T-helper 2 cell treated with Interferon-gamma antibody and Interleukin-4, amounts not matched to agents 5 μg/mL and 100 μg/mL, for 36 hours (primary cell): ENCODE measurements at places on chromosomes 4 and X.

DNA sequence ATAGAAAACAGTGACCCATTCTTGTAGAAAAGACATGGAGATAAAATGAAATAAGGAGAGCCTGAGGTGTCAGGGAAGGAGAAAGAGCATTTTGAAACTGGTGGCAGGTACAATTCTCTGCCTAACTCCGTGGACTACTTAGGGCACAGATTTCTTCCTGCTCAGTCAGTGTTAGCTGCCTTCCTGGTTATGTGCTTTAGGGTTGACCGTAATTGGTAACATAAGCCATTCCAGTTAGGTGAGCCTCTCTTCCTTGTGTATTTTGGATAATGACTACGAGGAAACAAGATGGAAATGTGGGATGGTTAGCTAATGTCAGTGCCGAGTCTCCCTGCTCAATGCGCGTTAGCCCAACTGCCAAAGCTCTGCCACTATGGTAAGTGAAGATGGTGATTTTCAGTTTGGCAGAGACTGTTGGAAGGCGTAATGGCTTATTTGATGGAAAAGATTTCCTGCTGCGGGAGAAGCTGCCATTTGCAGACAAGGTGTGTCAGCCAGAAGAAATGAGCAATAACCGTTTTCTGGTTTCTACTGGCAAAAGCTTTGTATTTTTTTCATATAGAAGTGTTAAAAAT is 174.1 kb downstream of the CBR4 start:
- H3K4me1 ChIP-seq: peaks cover 37% of the 10 kb centered on the region
- no peak for DNase-seq
- H3K27me3 ChIP-seq: peaks cover 35% of the 10 kb centered on the region
- H3K27ac ChIP-seq: no peak overlapping the region
- H3K36me3 ChIP-seq: peaks cover 1% of the 10 kb centered on the region
- no peak overlapping the region for H3K4me3 ChIP-seq

DNA sequence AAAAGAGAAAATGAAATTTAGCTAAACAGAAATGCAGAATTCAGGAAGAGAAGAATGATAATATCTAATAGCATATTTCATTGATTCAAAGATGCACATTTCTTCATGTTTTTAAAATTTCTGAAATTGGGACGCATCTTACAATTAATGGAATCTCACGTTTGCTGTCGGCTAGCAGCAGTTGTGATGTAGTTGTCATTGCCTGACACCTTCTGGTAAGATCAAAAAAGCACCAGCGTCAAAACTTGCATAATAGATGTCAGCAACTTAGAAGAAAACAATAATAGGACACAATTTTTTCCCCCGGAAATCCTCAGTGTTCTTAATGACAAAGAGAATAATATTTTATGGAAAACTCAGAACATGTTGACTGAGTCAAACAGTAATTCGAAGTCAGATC is 29.8 kb upstream of the SLC7A3 start:
- no peak overlapping the region for H3K27ac ChIP-seq
- no peaks in the 10 kb centered on the region for H3K4me1 ChIP-seq
- H3K36me3 ChIP-seq: no peaks in the 10 kb centered on the region

GRCh38 chr4:159137176-159137575 is 34.3 kb downstream of the RAPGEF2 start:
- no peaks in the 10 kb centered on the region for H3K27me3 ChIP-seq
- H3K36me3 ChIP-seq: no peaks in the 10 kb centered on the region

DNA sequence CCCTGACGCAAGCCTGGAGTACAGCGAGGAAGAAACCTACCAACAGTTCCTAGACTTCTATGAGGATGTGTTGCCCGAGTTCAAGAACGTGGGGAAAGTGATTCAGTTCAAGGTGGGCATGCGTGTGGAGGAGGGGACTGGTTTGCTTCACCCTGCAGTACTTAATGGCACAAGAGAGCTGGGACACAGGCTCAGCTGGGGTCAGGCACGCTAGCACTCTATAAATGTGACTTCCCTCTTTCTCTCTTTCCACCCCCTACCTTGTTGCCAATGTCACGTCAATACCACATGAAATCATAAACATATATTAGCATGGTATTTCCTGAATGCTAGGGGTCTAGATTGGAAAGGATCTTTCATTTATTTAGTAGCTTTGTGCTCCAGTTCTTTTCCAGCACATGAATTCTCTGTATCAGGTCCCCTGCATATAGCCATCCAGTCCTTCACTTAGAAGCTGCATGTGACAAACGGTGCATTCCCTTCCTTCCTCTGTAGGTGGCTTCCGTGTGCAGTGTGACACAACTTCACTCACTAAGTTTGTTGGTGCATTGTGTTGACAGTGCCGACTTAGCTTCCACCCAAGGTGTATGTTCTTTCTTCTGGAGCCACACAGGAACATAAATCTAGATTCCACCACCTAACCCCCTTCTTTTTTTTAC is 25.6 kb downstream of the ZRSR2 start:
- H3K27me3 ChIP-seq: no peaks in the 10 kb centered on the region
- peak overlapping the region; percentile 36 for H3K4me3 ChIP-seq

DNA sequence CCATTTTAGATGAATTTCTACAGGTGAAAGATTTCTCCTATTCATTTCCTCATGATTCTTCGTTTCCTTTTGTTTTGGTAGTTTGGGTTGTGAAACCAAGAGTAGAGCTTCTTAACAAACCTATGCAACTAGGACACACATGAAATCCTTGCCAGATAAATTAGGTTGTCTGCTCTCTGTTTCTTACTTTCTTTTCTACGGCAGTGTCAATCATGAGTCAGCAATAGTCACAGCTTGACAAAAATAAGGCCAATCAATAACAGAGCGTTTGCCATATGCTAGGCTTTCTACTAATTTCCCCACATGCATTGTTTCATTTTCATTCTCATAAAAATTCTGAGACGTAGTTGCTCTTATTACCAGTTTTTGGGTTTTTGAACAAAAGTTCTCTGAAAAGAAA is 20.3 kb downstream of the CLRN2 start:
- DNase-seq: no peak
- H3K4me3 ChIP-seq: no peak overlapping the region
- H3K27ac ChIP-seq: no peak overlapping the region
- H3K36me3 ChIP-seq: no peaks in the 10 kb centered on the region
- H3K4me1 ChIP-seq: peaks cover 4% of the 10 kb centered on the region
- peaks cover 7% of the 10 kb centered on the region for H3K27me3 ChIP-seq

- no peaks in the 10 kb centered on the region for H3K36me3 ChIP-seq
- H3K4me3 ChIP-seq: no peak overlapping the region
- H3K4me1 ChIP-seq: peaks cover 2% of the 10 kb centered on the region
- DNase-seq: peak; percentile 10
- no peaks in the 10 kb centered on the region for H3K27me3 ChIP-seq
Observed at GRCh38 chrX:48083212-48083611, 11.8 kb upstream of the ZNF630 start.

- H3K36me3 ChIP-seq: no peaks in the 10 kb centered on the region
- H3K27me3 ChIP-seq: no peaks in the 10 kb centered on the region
- no peak overlapping the region for H3K4me3 ChIP-seq
- DNase-seq: no peak
Observed at GRCh38 chr4:180310616-180311015, 1932.6 kb upstream of the TENM3 start.

DNA sequence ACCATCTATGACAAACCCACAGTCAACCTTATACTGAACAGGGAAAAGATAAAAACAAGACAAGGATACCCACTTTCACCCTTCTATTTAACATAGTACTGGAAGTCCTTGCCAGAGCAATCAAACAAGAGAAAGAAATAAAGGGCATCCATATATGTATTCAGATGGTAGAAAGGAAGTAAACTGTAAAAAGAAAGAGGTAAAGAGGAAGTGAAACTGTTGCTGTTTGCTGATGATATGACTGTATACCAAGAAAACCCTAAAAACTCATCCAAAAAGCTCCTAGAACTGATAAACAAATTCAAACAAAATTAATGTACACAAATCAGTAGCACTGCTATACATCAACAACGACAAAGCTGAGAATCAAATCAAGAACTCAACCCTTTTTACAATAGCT is 538.7 kb upstream of the PABPC4L start:
- no peaks in the 10 kb centered on the region for H3K27me3 ChIP-seq
- no peak for DNase-seq
- H3K4me1 ChIP-seq: no peaks in the 10 kb centered on the region
- H3K36me3 ChIP-seq: no peaks in the 10 kb centered on the region
- H3K4me3 ChIP-seq: no peak overlapping the region

DNA sequence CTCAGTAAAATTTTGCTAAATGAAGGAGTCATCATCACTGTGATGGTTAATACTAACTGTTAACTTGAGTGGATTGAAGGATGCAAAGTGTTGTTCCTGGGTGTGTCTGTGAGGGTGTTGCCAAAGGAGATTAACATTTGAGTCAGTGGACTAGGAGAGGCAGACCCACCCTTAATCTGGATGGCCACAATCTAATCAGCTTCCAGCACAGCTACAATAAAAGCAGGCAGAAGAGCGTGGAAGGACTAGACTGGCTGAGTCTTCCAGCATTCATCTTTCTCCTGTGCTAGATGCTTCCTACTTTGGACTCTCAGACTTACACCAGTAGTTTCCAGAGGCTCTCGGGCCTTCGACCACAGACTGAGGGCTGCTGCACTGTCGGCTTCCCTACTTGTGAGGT is 21.3 kb upstream of the WDR44 start:
- no peak for DNase-seq
- H3K27ac ChIP-seq: no peak overlapping the region
- H3K4me1 ChIP-seq: no peaks in the 10 kb centered on the region
- no peak overlapping the region for H3K4me3 ChIP-seq

GRCh38 chrX:65690057-65690855 is 22.8 kb downstream of the MSN start:
- H3K4me1 ChIP-seq: peaks cover 58% of the 10 kb centered on the region
- DNase-seq: no peak
- peak overlapping the region; percentile 42 for H3K27ac ChIP-seq
- H3K4me3 ChIP-seq: peak overlapping the region; percentile 38
- H3K36me3 ChIP-seq: peaks cover 48% of the 10 kb centered on the region
- H3K27me3 ChIP-seq: no peaks in the 10 kb centered on the region

GRCh38 chrX:140765043-140765784 is 55.7 kb downstream of the LINC00632 start:
- H3K4me1 ChIP-seq: peaks cover 4% of the 10 kb centered on the region
- peaks cover 15% of the 10 kb centered on the region for H3K27me3 ChIP-seq
- H3K27ac ChIP-seq: no peak overlapping the region
- no peaks in the 10 kb centered on the region for H3K36me3 ChIP-seq

GRCh38 chrX:110703641-110704040 is 92.0 kb downstream of the CHRDL1 start:
- H3K4me1 ChIP-seq: no peaks in the 10 kb centered on the region
- H3K27me3 ChIP-seq: no peaks in the 10 kb centered on the region

DNA sequence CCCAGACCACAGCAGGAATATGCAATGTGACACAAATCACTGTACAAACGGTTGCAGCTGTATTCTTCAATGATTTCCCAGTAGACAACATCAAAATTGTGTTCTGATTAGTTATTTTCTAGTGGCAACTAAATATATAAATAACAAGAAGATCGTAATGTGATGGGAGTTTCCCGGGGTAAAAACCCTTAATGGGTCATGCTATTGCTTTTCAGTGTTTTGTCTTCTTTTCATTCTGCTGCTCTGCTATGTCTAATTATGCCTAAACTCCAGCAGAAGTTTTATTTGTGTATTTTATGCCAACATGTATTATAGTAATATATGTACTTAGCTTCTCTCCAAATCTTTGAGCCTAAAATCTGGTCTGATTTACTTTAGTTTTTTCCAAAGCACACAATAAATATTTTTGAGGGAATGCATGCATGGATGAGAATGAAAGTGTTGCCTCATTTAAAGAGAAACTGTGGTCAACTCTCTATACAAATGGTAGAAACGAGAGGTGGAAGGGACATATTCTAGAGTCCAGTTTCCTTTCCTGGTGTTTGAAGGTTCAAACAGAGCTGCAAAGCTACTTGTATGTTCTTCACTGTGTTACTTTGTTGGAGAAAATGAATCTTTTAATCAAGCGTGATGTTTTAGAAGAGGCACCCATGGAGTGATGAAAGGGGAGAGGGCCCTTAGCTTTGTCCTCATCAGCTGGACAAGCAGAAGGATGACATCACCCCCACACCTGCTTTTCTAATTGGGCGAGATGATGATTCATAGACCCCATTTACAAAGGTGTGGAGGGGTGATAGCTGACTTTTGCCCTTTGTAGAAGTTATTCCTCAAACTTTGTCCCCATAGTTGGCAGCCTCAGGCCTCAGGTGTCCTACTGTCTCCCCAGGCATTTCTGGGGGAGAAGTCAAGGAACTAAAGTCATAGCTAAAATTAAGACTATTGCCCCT is 129.7 kb downstream of the FRAS1 start:
- peaks cover 3% of the 10 kb centered on the region for H3K27me3 ChIP-seq
- no peak for DNase-seq
- no peak overlapping the region for H3K4me3 ChIP-seq

DNA sequence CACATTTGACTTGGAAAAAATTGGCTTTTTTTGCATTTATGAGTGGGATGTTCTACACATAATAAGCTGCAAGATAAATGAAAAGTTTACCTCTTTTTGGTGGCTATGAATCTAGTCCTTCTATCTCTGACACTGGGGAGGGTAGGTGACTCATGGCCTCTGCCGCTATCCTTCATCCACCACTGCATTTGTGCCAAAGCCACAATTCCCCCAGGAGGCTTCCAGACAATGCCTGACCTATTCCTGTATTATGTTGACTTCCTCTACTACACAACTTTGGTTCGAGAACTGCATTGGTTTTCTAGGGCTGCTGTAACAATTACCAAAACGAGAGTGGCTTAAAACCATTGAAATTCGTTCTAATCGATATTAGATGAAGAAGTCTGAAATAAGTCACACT is 245.6 kb downstream of the TRAM1L1 start:
- H3K27me3 ChIP-seq: no peaks in the 10 kb centered on the region
- no peak for DNase-seq
- no peaks in the 10 kb centered on the region for H3K36me3 ChIP-seq
- H3K4me3 ChIP-seq: no peak overlapping the region

DNA sequence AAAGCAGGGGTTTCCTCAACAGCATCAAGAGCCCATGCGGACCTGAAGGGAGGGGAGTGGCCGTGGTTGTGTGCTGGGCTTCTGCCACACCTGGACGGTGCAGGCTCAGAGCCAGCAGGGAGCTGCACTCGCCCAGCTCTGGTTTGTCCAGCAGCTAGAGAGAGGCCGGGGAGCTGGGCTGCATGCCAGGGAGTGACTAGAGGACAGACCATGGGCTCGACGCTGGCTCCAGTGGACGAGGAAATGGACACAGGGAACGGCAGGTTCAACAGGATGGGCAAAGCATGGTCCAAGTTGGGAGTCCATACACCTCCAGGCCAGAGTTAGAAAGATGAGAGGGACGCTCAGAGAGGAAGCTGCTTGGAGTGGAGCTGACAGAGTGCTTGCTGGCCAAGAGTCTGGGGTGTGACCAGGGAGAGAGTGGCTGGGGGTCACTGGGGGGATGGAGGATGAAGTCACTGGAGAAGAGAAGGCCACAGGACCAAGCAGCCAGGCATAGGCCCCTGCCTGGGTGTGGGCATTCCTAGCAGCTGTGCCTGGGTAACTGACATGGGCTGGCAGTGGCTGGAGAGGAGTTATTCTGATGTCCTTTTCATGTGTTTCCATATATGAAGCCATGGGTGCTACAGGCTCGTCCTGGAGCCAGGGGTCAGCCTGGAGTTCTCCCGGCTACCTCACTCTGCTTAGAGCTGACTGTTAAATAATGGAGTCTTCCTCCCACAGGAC is 42.8 kb downstream of the HTT-AS start:
- H3K27ac ChIP-seq: no peak overlapping the region
- no peaks in the 10 kb centered on the region for H3K36me3 ChIP-seq
- H3K4me1 ChIP-seq: no peaks in the 10 kb centered on the region
- DNase-seq: no peak
- peaks cover 4% of the 10 kb centered on the region for H3K27me3 ChIP-seq

GRCh38 chr4:107164962-107165475 is 128.9 kb upstream of the DKK2 start:
- no peaks in the 10 kb centered on the region for H3K27me3 ChIP-seq
- no peak overlapping the region for H3K27ac ChIP-seq
- H3K4me3 ChIP-seq: no peak overlapping the region
- H3K36me3 ChIP-seq: no peaks in the 10 kb centered on the region
